ENCODE measurements at places on chromosomes 2 and 18. TPM values are rescaled to one million over a fixed set of nuclear protein-coding genes. Genes with fewer than 3 reads are reported as not detected.

DNA sequence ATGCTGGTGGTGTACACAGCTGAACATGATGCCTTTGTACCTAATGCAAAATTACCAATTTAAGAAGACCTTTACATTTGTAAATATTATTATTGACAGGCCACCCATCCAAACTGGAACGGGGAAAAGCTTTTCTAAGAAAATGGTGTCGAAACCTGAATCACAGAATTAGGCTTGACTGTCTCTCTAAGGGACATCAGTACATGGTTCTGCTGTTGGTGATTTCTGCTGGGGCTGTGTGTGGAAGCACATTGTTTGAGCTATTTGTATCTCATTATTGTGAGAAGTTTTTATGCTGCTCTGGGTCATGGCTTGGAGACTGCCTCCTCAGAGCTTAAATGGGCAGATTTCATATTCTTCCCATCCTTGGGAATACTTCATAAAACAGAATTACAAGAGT, 420.9 kb upstream of the POU3F3 start:
- no peak overlapping the region for H3K4me3 ChIP-seq
- no peak overlapping the region for H3K27ac ChIP-seq
- H3K4me1 ChIP-seq: no peaks in the 10 kb centered on the region

Gene TDRD15
- total RNA-seq: not detected

DNA sequence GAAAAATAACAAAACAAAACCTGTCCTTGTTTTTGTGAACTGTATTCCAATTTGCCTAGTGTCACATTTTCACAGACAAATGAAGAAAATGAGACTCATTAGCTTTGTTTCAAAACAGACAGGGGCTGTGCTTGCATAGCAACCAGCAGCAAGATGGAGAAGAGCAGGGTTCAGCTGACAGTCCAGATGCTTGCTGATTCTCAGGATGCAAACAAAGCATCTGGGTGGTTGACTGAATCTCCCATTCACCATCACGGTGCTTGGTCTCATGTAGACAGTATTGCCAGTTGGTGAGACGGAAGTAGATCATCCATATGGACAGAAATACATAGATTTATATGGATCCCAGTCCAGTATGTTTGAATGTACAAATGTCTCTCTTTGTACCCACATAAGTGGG, 326.8 kb downstream of the CCDC85A start:
- DNase-seq: no peak
- no peaks in the 10 kb centered on the region for H3K36me3 ChIP-seq
- H3K4me3 ChIP-seq: no peak overlapping the region
- no peaks in the 10 kb centered on the region for H3K27me3 ChIP-seq

Gene GBX2
- total RNA-seq: not detected

Gene SERPINB11
- not detected for total RNA-seq

Gene CYB5A
- total RNA-seq: 399 TPM

GRCh38 chr2:105880637-105881036, 135.9 kb downstream of the NCK2 start:
- H3K27me3 ChIP-seq: no peaks in the 10 kb centered on the region
- no peak for DNase-seq
- H3K4me3 ChIP-seq: no peak overlapping the region
- H3K27ac ChIP-seq: no peak overlapping the region
- peaks cover 7% of the 10 kb centered on the region for H3K36me3 ChIP-seq
- peaks cover 14% of the 10 kb centered on the region for H3K4me1 ChIP-seq
